ENCODE measurements at places on chromosomes 3 and 15.

DNA sequence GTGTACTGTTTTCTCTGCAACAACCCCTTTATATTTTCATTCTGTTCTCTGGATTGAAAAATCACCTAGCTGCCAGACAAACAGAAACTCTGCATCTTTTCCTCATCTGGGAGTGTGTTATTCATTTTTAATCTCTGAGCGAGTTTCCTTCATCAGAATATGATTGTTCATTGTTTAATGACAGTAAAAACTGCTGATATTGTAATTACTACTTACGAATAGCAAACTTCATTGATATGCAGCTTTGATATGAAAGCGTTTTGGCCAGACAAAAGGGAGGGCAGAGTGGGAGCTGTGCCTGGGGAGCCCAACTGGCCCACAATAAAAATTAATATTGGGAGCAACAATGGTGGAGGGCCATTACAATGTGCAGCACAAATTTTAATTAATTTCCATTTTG is 132.7 kb upstream of the SKOR1 start:
- H3K27me3 ChIP-seq = no peaks in the 10 kb centered on the region
- no peaks in the 10 kb centered on the region for H3K36me3 ChIP-seq
- no peak overlapping the region for H3K27ac ChIP-seq
- H3K4me3 ChIP-seq = no peak overlapping the region
- H3K4me1 ChIP-seq = no peaks in the 10 kb centered on the region

DNA sequence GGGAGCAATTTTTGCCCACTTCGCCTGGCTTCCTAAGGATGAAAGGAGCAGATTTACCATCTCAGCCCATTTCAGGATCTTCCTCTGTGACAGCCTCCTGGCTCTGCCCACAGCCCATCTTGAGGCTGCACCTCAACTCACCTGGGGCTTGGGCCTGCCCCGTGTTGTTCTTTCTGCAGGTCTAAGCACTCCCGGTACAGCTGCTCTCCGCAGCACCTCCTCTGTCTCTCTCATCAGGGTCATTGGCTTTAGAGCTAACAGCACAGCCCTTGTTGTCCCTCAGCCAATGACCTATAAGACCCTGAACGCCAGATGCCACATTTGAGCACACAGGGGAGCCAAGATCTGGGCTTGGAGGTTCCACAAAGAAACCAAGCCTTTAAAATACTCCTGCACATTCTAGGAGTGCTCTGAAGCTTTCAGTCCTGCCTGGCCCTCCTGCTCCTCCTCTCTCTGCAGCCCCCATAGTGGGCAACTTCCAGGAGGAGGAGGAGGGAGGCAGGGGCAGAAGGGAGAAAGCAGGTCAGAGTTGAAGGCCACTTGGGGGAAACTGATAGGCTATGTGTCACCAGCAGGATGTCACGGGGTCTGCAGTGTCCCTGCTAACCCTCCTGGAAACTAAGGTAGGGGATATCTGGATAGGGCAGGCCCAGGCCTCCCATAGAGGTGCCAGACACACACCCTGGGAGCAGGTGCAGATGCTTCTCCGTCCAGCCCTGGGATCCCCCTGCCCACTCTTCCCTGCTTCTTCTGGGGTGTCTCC is 115.6 kb downstream of the ETFA start:
- H3K4me3 ChIP-seq = no peak overlapping the region
- no peak for DNase-seq
- no peak overlapping the region for H3K27ac ChIP-seq
- H3K27me3 ChIP-seq = peaks cover 7% of the 10 kb centered on the region
- H3K4me1 ChIP-seq = peaks cover 5% of the 10 kb centered on the region

- H3K27me3 ChIP-seq = no peaks in the 10 kb centered on the region
- no peak for DNase-seq
- H3K27ac ChIP-seq = no peak overlapping the region
- H3K36me3 ChIP-seq = no peaks in the 10 kb centered on the region
These were observed 45.6 kb downstream of the DCBLD2 start for GRCh38 chr3:98855806-98856400.

DNA sequence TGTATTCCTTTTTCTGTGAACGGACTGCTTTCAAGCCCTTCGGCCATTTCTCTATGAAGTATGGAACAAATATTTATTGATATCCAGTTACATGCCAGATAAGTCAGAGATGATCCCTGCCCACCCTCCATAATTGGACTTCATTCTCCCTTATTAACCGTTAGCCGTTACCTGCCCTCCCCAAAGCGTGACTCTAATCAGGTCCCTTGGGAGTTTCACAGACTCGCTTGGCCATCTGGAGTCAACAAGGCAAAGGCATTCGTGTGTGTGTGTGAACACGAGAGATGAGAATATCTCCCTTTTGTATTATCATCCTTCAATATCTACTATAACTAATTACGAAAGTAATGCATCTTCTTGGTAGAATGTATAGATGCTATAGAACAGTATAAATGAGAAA is 314.5 kb downstream of the TLE3 start:
- H3K27me3 ChIP-seq = no peaks in the 10 kb centered on the region
- no peaks in the 10 kb centered on the region for H3K36me3 ChIP-seq
- DNase-seq = no peak
- H3K27ac ChIP-seq = no peak overlapping the region
- H3K4me1 ChIP-seq = no peaks in the 10 kb centered on the region
- no peak overlapping the region for H3K4me3 ChIP-seq

Data from Peyer's patch (tissue), 4 donors.